ENCODE measurements at places on chromosomes 1 and 21.

GRCh38 chr1:212467843-212468482, 35.2 kb downstream of the NENF start:
- no peak for DNase-seq

- DNase-seq = no peak
Measured at GRCh38 chr1:221743416-221744208, 1.7 kb upstream of the DUSP10 start.

GRCh38 chr1:15489052-15489736, 13.3 kb downstream of the CELA2B start:
- no peak for DNase-seq

GRCh38 chr1:57788313-57788712, 364.5 kb upstream of the DAB1 start:
- no peak for DNase-seq

DNA sequence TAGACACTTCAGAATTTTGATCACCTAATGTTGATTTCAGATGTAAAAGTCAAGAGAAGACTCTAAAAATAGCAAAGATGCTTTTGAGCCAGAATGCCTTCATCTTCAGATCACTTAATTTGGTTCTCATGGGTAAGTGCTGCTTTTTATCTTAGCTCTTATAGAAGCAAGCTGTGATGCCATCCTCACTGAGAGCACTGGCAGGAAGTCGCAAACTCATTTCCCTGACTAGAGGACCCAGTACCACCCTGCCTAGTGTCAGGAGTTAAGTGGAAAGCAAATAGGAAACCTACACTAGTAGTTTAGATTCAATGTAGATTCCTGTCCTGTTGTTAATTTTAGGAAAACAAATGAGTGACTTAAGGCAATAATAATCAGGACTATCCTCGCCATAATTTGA, 12.1 kb downstream of the IFNAR2 start:
- DNase-seq = no peak
